LHCN-M2 (cell line): ENCODE measurements at places on chromosomes 13 and 19.

DNA sequence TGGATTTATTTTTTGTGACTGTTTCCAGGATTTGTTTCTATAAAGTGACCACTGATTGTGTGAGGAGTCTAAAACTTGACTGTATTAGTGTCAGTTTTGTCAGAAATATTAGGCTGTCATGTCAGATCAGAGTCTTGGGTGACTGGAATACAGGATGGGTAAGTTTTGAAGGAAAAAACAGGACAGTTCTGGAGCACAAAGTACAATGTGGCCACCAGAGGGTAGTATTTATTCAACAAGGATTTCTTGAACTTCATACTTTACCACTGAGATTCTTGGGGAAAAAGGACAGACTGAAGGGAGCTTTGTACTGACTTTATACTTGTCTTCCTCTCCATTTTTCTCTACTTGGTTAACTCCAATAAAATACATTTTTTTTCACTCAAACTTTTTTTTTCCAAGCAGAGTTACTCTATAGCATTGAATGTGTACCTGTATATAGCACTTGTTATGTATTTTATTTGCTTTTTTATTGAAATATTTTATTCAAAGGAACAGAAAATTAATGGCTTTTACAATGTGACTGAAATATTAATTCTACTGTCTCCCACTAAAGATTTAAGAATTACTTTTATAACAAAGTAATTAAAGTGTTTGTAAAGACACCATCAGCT, 51.1 kb downstream of the LMO7 start:
- peak; percentile 73 for DNase-seq

DNA sequence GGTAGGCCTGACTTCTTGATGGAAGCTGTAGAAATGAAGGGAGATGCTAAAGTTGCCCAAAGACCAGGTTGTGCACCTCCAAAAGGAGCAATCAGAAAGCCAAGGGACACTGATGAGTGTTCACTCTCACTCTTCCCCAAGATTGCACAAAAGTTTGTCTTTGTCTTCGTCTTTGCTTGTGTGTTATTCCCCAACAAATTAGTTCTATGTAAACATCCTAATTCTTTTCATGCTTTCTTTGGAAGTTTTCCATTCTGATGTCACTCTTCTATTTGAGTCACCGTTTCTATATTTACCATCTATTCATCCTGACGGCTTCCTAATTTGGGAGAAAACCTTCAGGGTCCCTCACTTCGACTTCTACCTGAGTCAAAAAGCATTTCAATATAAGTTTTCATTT, 3.7 kb upstream of the TMEM272 start:
- peak; percentile 20 for DNase-seq

GRCh38 chr13:25371875-25372283, at the start of gene ATP8A2:
Gene ATP8A2, plus strand, starts transcription at chr13:25371974. Its CDS starts 239 bp downstream, at chr13:25372213.
- DNase-seq, result no peak

GRCh38 chr13:30346153-30346788, 38.9 kb upstream of the KATNAL1 start:
- DNase-seq, result no peak

DNA sequence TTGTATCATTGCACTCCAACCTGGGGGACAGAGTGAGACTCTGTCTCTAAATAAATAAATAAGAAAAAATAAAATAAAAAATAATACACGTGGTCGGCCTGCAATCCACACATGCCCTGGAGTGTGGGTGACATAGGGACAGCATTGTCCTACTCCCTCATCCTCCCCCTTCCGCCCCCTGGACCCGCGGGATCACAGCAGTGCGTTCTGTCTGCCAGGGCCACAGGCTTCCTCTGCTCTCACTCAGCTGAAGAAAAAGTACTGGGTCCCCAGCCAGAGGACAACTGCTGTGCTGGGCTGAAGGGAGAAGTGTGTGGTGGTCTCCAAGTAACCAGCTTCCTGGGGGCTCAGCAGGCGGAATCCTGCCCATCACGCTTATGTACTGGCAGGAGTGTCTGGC, 6.3 kb downstream of the BCAT2 start:
- DNase-seq, result no peak

DNA sequence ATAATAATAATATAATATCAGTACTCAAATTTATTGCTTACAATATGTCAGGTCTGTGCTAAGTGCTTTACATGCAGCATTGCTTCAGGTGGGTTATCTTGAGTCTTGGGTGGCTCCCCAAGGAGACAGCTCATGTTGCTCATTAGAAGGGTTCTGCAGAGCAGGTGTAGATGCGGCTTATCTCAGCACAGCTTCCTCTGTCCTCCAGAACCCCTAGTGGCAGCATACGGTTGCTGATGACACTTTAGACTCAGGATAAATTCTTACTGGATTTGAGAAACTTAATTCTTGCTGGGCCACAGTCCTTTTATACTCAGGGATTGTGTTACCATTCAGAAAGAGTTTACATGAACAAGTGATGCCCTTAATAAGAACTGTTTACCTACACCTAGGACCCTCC, 8.9 kb downstream of the COG3 start:
- no peak for DNase-seq

GRCh38 chr13:73849292-73849691, 284.9 kb downstream of the KLF12 start:
- DNase-seq, result peak; percentile 48

GRCh38 chr13:45102136-45102507, 18.2 kb upstream of the GTF2F2 start:
- DNase-seq, result no peak

DNA sequence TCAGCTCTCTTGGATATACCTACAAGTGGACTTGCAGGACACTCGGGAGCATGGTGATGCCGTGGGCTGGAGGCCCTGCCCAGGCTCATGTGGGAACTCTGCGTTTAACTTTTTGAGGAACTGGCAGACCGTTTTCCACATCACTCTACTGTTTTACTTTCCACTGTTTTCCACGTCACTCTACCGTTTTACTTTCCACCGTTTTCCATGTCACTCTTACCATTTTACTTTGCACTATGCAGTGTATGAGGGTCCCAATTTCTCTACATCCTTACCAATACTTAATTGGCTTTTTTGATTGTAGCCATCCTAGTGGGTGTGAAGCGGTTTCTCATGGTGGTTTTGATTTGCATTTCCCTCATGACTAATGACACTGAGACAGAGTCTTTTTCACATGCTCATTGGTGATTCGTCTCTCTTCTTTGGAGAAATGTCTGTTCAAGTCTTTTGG, 40.5 kb downstream of the GATAD2A start:
- DNase-seq, result peak; percentile 47

- DNase-seq, result peak; percentile 20
Observed at GRCh38 chr13:110680852-110681251, 25.1 kb downstream of the CARS2 start.

DNA sequence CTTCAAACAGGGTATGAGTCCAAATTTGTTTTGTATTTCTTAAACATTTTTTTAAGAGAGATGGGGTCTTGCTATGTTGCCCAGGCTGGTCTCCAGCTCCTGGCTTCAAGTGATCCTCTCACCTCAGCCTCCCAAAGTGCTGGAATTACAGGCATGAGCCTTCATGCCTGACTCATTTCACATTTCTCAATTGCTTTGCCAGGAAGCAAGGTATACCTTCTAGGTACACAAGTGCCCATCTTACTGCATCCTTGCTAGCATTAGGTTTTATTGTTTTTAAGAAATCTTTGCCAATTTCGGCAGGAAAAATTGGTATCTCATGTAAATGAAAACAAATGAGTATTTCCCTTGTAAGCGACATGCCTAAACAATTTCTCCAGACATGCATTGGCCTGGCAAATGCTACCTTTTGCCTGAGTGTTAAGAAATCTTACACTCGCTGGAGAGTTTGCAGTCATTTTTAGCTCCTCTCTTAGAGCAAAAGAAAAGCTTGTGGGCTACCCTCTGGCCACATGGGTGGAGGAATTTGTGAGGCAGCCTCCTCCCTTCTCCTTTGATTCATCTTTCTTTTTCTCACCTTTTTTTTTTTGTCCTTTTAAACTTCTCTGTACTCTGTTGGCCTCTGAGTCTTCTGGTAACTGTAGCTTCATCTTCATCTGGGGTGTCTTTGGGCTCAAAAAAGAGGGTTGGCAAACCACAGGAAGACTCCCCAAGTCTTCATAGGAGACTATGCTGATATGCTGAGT, 33.0 kb downstream of the ACTL9 start:
- no peak for DNase-seq

- no peak for DNase-seq
Observed at GRCh38 chr13:113974304-113975281, 717 bp upstream of the C13orf46 start.

GRCh38 chr19:16113727-16114126, 2.0 kb downstream of the RAB8A start:
- no peak for DNase-seq

DNA sequence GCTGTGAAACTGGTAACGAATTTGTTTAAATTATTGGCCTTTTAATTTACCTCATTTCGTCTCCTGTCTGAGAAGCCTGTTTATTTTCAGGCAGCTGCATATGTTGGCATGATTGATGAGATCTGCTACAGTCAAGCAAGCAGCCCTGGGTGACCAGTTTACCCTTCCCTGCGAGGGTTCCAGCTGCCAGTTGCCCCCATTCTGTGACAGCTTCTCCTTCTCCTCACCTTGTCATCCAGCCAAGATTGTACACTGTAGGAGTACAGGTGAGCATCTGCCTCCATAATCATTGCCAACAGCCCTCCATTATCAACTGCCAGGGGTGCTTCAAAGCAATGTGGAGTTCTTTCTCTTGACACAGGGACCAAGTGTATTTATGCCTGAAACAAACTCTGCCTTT, 1979.9 kb upstream of the PRR20A start:
- no peak for DNase-seq

- DNase-seq, result no peak
Observed at GRCh38 chr19:10408511-10409283, 5.4 kb upstream of the CDC37 start.

DNA sequence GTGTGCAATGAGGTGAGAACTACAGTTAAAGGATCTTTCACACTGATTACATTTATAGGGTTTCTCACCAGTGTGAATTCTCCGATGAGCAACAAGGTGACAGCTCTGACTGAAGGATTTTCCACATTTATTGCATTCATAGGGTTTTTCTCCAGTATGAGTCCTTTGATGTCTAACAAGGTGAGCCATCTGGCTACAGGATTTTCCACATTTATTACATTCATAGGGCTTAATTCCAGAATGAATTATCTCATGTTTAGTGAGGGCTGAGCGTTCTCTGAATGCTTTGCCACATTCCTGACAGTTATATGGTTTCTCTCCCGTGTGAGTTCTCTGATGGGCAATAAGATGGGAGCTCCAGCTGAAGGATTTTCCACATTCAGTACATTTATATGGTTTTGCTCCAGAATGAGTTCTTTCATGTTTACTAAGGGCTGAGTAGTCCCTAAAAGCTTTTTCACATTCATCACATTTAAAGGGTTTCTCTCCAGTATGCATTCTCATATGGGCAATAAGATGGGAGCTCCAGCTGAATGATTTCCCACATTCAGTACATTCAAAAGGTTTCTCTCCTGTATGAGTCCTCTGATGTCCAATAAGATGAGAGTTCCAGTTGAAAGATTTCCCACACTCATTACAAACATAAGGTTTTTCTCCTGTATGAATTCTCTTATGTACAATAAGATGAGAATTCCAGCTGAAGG, 4.4 kb upstream of the C19orf18 start:
- DNase-seq, result no peak

DNA sequence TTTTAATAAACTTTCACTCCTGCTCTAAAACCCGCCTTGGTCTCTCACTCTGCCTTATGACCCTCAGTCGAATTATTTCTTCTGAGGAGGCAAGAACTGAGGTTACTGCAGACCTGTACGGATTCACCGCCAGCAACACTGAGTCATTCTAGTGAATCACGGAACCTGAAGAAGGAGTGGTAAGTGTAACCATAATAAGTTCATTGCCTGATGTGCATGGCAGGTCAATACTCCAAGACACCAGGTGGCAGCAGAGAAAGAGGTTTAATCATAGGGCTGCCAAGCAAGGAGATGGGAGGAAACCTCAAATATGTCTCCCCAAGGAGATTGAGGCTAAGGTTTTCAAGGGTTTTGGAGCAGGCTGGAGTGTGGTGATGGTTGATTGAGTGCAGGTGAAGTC, 204.3 kb upstream of the IPO5 start:
- peak; percentile 8 for DNase-seq

- no peak for DNase-seq
Observed at GRCh38 chr13:20049558-20050473, 91.3 kb downstream of the ZMYM2 start.

DNA sequence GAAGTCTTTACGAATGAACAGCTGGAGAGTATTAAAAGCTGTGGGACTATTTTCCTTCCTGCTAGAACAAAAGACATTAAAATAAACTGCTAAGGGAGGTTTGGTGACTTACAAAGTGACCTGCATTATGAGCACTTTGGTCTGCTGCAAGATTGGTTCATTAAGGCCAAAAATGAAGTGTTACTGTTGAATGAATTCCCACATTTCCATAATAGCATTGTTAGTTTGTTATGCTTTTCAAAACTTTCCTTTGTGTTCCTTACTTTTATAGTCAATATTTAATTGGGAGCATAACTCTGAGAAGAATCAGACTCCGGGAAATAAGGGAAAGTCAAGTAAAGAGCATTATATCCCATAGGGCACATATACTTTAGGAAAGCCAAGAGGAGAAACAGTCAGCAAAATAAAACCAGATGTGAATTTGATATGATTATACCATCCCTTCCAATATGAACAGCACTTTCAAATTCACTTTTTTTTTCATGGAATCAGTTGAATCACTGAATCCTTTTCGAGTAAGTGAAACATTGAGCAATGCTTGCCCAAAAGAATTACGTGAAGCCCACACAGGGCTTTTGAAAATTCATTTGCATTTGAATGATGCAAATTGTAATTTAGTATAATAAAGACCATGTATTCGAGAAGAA, 112.6 kb downstream of the KCTD12 start:
- no peak for DNase-seq
